CD4-positive, alpha-beta T cell treated with Interleukin-17A for 1 hour (primary cell): ENCODE measurements at places on chromosomes 5 and 9.

DNA sequence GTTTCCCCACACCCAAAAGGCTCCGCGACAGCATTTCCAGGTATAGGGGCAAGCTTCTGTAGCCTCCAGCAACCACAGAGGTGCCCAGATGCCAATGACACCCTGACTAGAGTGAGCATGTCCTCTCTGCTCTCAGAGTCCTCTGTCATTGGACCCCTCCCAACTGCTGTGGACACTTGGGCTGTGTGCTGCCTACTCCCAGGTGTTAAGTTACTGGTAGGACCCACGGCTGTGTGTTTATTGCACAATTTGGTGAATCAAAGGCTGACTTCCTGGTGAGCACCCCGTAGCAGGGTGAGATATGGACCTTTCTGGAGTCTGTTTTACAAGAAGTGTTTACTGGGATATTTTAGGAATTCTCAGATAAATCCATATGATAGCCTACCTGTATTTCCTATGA is 36.0 kb downstream of the SH3GL2 start:
- no peak for DNase-seq

DNA sequence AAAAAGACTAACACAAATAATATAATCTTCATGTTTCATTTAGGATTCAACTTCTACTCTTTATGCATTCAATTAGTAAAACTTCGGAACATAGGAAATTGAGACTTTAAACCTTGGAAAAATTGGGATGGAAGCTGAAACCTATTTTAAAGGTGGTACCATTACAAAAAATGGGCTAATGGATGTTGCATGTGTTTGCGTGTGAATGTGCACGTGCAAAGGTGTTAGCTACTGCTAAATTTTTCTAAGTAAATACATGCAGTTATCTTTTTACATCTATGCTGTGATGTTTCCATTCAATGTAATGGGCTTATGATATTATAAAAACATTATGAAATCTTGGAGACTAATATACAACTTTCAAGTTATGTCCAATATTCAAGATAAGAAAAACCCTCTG is 134.8 kb downstream of the CDH10 start:
- no peak for DNase-seq

DNA sequence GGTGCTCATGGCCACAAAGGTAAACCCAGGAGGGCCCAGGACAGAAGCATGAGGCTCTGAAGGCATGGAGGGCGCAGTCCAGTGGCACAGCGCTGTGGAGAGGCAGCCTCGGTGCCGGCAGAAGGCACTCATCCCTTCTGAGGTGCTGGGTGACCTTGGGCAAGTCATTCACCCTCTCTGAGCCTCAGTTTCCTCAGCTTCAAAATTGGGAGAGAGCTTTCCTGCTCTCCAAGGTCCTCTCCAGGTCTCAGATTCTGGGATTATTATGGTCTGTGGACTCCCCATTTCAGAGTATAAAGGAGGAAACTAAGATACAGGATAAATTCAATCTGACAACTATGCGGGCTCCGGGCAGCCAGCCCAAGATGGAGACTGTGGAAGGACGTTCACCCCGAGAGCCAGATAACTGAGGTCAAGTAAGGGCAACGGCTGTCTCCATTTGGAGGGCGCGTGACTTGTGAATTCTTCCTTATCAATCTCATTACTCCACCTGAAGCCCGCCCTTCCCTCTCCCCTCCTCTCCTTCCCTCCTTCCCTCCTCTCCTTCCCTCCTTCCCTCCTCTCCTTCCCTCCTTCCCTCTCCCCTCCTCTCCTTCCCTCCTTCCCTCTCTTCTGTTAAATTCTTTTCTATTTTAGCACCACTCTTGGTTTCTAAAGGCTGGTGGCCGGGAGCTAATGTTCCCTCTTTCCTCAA is 58.1 kb downstream of the LRSAM1 start:
- DNase-seq = no peak

DNA sequence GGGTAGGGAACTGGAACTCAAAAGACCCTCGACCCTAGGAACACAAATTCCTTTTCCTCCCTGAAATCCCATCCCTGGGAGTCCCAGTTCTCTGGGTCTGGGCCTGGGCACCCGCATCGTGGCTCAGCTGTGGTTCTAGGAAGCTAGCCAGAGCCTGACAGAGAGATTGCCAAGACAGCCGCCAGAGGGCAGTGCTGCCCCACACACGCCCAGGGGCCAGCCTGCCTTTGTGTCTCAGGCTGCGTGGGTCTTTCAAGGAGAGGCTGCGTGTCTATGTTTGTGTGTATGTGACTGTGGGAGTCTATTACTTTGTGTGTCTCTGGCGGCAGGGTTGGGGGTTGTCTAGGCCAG is 32.0 kb upstream of the TTLL11 start:
- DNase-seq = peak; percentile 75

GRCh38 chr9:110040788-110041187 is 167.2 kb downstream of the C9orf152 start:
- DNase-seq = no peak

DNA sequence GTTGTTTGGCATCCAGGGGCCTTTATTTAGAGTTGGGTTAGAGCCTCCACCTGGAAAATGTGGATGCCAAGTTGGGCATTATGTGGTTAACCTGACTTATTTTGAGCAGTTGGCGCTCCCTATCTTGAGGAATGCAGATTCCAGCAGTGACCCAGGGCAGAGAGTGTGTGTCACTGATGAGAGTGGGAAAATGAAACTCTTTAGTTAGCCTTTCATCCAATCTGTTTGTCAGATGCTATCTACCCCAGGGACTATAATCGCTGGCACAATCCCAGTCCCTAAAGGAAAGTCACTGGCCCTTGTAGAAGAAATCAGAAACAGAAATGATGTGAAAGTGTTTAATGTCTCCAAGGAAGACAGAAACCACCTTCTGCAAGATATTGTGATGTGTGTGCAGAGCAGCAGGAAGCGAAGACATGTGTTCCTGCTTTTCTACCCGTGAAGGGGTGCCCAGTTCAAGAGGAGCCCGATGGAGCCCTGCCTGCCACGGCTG is 10.2 kb upstream of the STING1 start:
- no peak for DNase-seq
